ENCODE measurements at places on chromosomes 7 and 10. TPM values are rescaled to one million over a fixed set of nuclear protein-coding genes. Genes with fewer than 3 reads are reported as not detected.
A peak's percentile ranks its signal among the peaks of the same experiment; 100 is the strongest.

The TMEM168 gene
- total RNA-seq, result 17.9 TPM

The GJD4 gene
- not detected for total RNA-seq

The FGFBP3 gene
- total RNA-seq, result 0.56 TPM

The UPK3BL1 gene
- 304 TPM for total RNA-seq

The GRM3 gene
- not detected for total RNA-seq

The RNF32 gene
- 1.8 TPM for total RNA-seq

The PTPN20 gene
- total RNA-seq, result 1.8 TPM

The SPDYE6 gene
- not detected for total RNA-seq

The FAM24A gene
- not detected for total RNA-seq

The CALML3 gene
- 501 TPM for total RNA-seq

The CPED1 gene
- 0.76 TPM for total RNA-seq

The CPA2 gene
- total RNA-seq, result not detected

The SPDYE2 gene
- total RNA-seq, result not detected

DNA sequence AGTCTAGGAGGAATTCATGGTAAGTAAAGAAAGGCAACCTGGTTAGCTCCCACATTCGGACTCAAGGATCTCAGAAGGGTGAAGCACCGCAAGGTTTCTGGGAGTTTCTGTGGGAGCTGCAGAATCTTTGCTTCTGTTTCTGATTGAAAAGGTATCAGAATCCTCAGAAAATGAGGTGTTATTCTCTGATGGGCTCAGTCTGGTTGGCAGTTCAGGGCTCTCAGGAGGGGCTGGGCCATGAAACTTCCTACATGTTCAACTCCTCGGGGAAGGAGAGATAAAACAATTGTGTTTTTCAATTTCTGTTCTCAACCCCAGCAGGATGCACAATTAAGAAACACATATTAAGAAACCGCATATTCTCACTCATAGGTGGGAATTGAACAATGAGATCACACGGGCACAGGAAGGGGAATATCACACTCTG, 9.1 kb downstream of the OR2A7 start:
- ATAC-seq, result no peak

DNA sequence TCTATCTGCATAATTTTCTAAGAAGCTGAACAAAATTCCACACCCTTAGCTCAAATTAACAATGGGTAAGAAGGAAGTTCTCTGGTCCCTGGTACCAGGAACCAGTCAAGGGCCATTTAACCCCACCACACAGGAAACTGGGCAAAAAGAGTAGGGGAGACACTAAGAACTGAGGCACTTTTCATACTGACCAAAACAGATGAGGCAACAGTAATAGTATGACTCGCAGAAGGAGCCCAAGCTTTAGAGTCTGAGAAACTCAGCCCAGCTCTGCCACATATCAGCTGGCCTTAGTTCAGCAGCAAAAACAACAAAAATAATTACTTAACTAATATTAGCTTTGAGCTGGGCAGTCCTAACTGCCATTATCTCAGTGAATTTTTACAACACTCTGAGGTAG, 221.2 kb downstream of the FAM107B start:
- ATAC-seq, result peak; percentile 67

DNA sequence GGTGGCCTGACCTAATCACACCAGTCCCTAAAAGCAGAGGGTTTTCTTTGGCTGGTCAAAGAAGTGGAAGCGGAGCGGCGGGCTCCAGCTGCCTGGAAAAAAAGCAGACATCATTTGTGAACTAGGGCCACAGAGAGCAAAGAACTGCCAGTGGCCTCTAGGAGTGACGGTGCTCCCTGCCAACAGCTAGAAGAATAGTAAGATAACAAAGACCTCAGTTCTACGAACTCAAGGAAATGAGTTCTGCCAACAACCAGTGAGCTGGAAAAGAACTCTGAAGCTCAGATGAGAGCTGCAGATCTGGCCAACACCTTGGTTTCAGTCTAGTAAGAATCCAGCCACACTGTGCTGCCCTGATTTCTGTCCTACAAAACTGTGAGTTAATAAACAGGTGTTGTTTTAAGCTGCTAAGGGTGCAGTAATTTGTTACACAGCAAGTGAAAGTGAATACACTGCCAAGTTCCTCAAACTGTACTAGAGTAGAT, 178.0 kb downstream of the SRPK2 start:
- ATAC-seq, result peak; percentile 36

DNA sequence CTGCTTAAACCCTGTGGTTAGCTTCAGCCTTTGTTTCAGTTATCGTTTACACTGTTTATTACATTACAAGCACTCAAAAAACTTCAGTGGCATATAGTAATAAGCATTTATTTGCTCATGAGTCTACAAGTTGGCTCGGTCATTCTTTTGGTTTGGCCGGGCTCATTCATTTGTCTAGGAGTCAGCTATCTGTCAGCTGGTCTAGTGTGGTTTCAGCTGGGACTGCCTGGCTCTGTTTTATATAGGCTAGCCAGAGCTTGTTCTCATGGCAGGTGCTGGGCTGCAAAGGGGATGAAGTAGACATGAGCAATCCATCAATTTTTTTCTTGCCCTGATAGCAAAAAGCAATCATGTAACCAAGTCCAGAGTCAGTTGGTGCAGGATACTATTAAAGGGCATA, 103.6 kb downstream of the MKLN1 start:
- ATAC-seq, result peak; percentile 87

DNA sequence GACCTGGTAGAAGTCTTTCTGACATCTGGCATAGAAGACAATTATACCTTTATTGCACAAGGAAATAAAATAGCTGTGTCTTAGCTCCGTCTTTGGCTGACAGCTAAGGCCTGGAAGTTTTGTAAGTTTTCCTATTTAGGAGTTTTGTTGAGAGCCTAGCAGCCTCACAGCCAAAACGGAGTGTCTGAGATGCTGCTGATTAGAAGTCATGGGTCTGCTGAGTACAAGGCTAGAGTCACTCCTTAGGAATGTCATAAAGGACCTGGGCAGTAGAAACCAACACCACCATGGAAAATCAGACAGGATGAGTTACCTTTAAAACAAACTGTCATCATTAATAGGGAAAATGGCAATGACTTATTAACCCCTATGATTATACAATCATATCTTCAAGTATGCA, 442.5 kb downstream of the KCNMA1 start:
- ATAC-seq, result no peak

DNA sequence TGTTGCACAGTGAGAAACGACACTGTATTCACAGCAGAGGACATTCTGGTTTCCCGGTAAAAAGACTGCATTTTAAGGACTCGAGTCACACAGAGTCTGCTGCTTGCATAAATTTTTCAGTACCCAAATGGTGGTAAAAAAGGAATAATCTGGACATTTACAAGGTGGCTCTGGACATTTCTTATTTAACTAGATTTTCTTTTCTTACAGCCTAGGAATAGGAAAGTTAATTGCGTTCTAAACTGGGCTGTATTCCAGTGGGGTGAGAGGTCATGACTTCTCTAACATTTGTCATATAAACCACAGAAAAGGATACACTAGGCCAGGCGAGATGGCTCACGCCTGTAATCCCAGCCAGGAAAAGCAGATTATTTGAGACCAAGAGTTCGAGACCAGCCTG, 237.5 kb upstream of the KLF6 start:
- no peak for ATAC-seq

DNA sequence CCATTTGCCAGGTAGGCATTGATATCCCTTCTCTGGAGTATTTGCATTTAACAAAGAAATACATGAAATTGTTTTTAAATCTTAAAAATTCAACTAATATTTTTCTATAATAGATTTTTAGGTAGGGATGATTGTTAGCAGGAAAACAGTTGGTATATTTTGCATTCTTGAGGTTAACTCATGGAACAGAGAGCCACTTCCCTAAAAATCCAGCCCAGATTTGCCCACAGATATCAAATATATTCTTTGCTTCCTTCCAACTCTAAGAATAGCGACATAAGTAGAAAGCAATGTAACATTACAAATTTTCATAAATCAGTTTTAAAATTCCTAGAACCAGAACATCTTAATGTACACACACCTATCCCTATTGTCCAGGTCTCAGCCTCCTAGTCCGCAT, 45.0 kb upstream of the ANLN start:
- no peak for ATAC-seq

DNA sequence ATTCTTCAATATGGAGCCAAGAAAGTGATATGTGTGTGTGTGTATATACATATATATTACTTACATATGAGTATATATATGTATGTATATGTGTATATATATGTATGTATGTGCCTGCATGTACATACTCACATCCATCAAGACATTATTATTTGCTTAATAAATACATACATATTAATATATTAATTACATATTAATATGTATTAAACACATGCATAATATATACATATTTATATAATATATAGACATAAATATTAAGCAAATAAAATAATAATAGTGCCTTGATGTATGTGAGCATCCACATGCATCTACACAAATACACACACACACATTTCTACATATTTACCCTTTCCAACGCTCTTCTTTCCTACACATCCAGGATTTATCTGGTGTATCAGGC, 88.7 kb upstream of the KCNMA1 start:
- ATAC-seq, result no peak

DNA sequence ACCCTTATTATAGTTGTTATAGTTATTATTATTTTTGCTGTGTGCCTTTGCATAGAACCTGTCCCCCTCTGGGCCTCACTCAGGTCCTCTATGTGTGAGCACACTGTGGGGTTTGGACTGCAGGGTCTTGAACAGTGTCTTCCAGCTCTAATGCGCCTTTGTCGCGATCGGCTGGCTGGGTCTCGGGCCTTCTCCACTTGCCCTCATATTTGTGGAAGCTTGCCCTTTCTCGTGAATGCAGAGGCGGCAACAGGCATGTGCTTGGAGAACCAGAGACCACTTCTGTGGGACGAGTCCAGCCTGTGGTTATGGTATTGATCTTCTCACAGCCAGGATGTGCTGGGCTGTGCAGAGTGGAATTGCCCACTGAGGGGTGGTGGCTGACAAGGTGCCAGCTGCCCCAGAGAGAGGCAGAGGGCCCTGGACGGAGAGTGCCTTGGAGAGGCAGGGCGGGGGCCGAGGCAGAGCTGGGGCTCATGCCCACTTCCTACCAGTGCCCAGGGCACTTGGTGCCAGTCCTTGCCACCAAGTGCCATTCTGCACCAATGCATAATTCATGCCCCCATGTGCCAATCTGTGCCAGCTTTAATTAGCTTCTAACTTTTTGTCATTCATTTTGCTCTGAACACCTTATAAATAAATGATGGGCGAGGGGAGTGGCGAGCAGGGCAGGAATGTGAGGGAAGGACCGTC, 6.8 kb upstream of the CDH23 start:
- ATAC-seq, result no peak

- ATAC-seq, result no peak
Observed at GRCh38 chr10:77710081-77710551, 72.5 kb upstream of the KCNMA1 start.

DNA sequence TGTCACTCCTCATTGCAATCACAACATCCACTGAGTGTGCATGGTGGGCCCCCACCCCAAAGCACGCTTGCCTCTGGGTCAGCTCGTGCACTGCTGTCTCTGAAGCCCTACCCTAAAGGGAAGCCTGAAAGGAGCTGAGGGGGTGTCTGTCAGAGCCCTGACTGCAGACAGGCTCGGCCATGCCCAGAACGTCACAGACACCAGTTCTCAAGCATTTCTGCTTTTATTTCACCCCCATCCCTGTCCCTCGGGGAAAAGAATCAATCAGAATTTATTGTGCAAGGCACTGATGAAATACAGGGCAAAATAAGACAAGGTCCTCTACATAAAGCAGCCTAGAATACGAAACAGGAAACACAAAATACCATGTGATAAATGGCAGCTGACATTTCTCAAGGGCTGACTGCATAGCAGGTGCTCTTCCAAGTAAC, 231.8 kb downstream of the WDR37 start:
- ATAC-seq, result peak; percentile 50

GRCh38 chr7:234051-234707, 41.8 kb downstream of the FAM20C start:
- no peak for ATAC-seq

- no peak for ATAC-seq
Observed at GRCh38 chr7:154469652-154470051, 417.5 kb downstream of the DPP6 start.

- ATAC-seq, result peak; percentile 93
Observed at GRCh38 chr7:138752518-138753149, 45.2 kb upstream of the TMEM213 start.

DNA sequence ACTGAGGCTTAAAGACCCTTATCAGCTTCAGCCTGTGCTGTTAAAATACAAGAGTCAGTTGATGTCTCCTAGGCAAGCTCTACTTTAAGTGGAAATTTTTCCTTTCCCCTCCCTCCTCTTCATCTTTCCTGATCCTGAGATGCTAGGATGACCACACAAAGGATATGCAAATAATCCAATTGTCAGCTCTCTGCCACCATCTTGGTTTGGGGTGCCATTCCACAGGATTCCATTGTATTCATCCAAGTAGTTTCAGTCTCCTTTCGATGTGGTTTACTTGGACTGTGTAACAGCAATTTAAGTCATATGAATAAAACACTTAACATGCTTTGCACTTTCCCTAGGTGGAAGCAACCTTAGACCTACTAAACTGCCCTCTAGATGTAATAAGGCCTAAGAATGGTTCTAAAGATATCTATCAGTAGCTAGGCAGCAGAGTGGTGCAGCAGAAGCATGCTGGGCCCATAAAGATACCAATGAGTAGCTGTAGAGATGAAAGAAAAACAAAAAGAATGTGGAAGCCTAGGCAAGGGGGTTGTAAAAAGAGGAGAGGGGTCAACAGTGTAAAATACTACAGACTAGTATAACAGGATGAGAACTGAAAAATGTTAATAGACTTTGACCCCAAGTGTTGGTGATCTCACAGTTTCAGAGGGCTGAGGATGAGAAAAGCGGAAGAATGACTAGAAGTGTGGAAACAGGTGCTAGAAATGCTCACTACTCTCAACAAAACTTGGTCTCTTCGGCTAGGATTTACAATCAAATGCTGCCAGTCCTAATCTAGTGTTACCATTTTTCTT, 2.4 kb upstream of the CFAP69 start:
- ATAC-seq, result no peak

DNA sequence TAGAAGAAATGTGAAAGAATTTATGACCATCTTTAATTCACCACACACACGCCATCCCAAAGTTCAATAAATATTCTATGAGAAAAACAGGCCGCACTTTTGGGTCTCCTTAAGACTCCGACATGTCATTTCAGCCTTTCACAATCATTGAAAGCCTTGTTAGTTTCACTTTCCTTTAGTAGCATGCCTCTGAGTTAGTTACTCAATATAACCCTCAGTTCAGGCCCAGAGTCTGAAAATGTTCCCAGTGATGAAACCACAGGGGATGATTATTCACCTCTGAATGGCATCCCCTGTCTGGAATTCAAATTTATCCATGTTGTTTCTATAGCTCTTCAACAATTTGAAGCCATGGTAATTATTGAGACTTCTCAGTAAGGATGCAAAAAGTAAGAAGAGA, 278.1 kb upstream of the NRP1 start:
- ATAC-seq, result peak; percentile 52

DNA sequence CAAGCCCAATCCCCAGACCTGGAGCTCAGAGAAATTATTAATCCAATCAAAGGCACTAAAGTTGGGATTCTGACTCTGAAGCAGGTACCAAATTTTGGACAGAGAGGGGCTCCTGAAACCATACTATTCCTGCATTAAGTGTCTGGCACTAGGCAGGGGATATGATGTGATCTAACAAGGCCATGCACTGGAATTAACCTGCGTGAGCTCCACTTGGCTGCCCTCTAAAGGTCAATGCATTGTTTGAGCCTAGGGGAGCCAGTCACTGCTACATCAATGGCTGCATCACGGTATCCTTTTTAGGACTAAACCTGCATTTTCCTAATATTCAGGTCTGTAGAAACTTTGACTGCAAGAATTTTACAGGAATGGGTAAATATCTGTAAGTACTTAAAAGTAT, 42.1 kb downstream of the ST8SIA6 start:
- no peak for ATAC-seq
